T-helper 2 cell treated with Interferon-gamma antibody and Interleukin-4, amounts not matched to agents 100 ng/mL and 5 ng/mL, for 36 hours (primary cell): ENCODE measurements at places on chromosomes 4 and X. TPM values are rescaled to one million over a fixed set of nuclear protein-coding genes. Genes with fewer than 3 reads are reported as not detected.

Gene TEX13C
- not detected in 2 replicates for total RNA-seq

Gene GSPT2
- total RNA-seq = 12.4 and 13.2 TPM in 2 replicates

Gene SNCA
- 3.3 and 4.6 TPM in 2 replicates for total RNA-seq

Gene NSG1
- 0.59 and 0.66 TPM in 2 replicates for total RNA-seq

Gene PABPC5
- total RNA-seq = not detected in 2 replicates

Gene DSPP
- total RNA-seq = not detected in 2 replicates

Gene MAGEB18
- not detected in 2 replicates for total RNA-seq

Gene TKTL2
- total RNA-seq = not detected in 2 replicates

Gene CYLC1
- not detected in 2 replicates for total RNA-seq

Gene TRAM1L1
- not detected in 2 replicates for total RNA-seq

Gene UGT2B17
- not detected in 2 replicates for total RNA-seq

Gene CLTRN
- total RNA-seq = 0.16 TPM in 1 of 2 replicates, not detected in the other

Gene CXCL6
- not detected in 2 replicates for total RNA-seq

Gene UGT2B10
- total RNA-seq = not detected in 2 replicates

Gene ARSJ
- not detected in 2 replicates for total RNA-seq

Gene MBNL3
- total RNA-seq = 25.9 and 30.4 TPM in 2 replicates

Gene FATE1
- total RNA-seq = not detected in 2 replicates

Gene MID1IP1
- total RNA-seq = 62.5 and 64.5 TPM in 2 replicates

Gene MAGEB10
- not detected in 2 replicates for total RNA-seq

Gene EVC2
- 0.34 and 0.41 TPM in 2 replicates for total RNA-seq

Gene PTCHD1
- total RNA-seq = not detected in 2 replicates

Gene TLR6
- total RNA-seq = 1.3 and 2.2 TPM in 2 replicates

Gene LRCH2
- total RNA-seq = not detected in 2 replicates

Gene CDKL5
- 0.45 and 0.61 TPM in 2 replicates for total RNA-seq

Gene DRD5
- not detected in 2 replicates for total RNA-seq

Gene CENPI
- total RNA-seq = 24.3 and 26.2 TPM in 2 replicates

Gene XG
- total RNA-seq = not detected in 2 replicates

Gene PAGE1
- not detected in 2 replicates for total RNA-seq

Gene PCDH10
- not detected in 2 replicates for total RNA-seq

Gene TBC1D14
- 39.6 and 43.1 TPM in 2 replicates for total RNA-seq

Gene NAP1L2
- 2.4 and 2.9 TPM in 2 replicates for total RNA-seq

Gene PHOX2B
- total RNA-seq = not detected in 2 replicates

Gene PNMA3
- total RNA-seq = 2.5 and 2.6 TPM in 2 replicates

Gene NR3C2
- total RNA-seq = 0.23 and 0.32 TPM in 2 replicates

Gene SLC2A9
- total RNA-seq = 3.1 and 3.2 TPM in 2 replicates

Gene FAM13A
- 8.3 and 8.6 TPM in 2 replicates for total RNA-seq

Gene SYTL5
- not detected in 2 replicates for total RNA-seq

Gene SCARB2
- 7.4 and 7.6 TPM in 2 replicates for total RNA-seq

Gene CLDN22
- not detected in 2 replicates for total RNA-seq

Gene OR13H1
- not detected in 2 replicates for total RNA-seq

Gene CXCL1
- total RNA-seq = not detected in 2 replicates

Gene GRIPAP1
- total RNA-seq = 85.6 and 94.5 TPM in 2 replicates

Gene PITX2
- total RNA-seq = 0.11 TPM in 1 of 2 replicates, not detected in the other

Gene ZNF630
- total RNA-seq = 0.50 and 0.52 TPM in 2 replicates

Gene SULT1E1
- total RNA-seq = not detected in 2 replicates

Gene TMEM255A
- not detected in 2 replicates for total RNA-seq

Gene MAGEB2
- not detected in 2 replicates for total RNA-seq

Gene ADH1A
- not detected in 2 replicates for total RNA-seq

Gene FAM236D
- total RNA-seq = not detected in 2 replicates

Gene CSN2
- total RNA-seq = not detected in 2 replicates

Gene SERTM2
- total RNA-seq = not detected in 2 replicates

Gene ATP8A1
- total RNA-seq = 21.1 and 22.1 TPM in 2 replicates
